NCI-H69 (cell line): ENCODE measurements at places on chromosomes 5 and 9.

DNA sequence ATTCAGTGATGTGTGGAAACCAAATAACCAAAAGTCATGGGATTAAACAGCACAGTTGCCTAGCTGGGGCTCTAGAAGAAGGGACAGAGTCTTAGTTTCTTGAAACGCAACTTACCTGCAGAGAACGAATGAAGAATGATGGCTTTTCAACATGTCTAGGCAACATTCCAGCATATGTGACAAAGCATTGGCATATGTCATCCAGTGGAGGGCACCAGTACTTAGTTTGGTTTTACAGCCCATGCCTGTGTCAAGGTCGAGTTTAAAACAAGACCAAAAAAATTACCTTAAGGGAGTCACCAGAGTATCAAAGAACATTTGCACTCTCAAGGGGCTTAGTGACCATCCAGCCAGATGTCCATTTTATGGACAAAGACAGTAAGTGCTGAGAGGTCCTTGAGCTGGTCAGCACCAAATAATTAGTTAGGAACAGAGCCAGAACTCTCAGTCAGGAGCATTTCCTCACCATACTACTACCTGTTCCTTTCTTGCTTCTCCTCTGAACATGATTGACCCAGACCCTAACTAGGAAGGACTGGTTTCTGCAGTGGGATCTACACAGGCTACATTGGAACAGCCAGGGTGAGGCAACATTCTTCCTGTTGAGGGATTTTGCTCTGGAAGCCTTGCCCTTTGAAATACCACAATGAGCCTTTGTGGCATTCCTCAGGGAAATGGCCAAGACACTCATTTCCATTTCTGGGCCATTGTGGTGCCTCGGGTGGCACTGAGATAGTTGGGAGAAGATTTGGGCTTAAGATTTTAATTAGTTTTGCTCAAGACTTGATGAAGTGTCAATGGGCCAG is 75.4 kb upstream of the ANKH start:
- DNase-seq, result peak; percentile 59

DNA sequence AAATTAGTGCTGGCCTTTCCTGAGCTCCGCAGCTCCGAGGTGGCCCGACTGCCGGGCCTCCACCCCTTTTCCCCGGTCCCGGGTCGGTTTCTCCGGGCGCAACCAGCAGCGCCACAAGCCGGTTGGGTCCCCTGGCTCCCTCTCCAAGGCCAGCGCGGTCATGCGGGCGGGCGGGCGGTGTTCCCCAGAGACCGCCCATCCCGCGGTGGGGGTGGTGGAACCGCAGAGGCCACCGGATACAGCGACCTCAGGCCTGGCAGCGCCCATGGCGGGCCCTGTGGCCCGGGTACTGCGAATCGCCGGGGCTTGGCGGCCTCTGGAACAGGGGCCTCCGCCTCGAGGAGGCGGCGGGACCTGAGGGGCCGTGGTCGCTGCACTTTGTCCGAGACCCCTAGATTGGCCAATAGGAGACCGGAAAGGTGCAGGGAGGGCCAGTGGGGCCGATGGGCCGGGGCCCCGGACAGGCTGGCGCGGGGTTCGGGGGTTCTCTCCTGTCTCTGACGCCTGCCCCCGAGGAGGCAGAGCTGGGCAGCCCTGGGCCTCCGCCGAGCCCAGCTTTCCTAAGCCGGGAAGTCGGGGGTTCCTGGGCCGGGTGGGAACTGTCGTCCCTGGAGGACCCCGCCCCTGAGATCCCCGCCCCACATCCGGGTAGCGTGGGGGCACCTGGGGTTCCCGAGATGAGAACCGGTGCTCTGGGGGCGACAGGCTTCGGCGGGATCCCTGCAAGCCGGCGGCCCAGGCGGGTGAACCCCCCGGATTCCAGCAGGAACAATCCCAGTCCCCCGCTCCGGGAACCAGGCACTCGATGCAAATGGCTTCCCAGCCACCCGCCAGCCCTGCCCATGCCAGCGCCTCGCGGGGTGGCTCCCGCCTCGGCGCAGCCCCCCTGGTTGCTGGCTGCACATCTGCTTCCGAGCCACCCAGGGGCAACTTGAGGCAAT is 293.9 kb downstream of the ZSWIM6 start:
- DNase-seq, result peak; percentile 69

DNA sequence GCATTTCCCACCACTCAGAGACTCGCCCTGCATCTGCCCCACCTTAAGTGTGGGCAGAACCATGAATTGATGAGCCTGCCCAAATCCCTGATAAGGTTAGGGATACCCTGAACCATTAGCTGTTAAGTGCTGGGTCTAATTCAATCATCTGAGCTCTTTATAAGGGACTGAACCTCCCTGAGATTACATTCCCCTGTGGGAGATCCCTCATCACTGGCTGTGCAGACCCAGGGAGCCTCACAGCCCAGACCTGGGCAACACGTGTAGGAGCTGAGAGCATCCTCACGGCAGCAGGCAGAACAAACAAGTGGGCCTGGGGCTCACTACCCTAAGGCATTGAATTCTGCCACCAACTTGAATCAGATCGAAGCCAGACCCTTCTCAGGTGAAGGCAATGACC is 585 bp upstream of the TAF11L2 start:
- no peak for DNase-seq

- DNase-seq, result peak; percentile 73
Observed at GRCh38 chr9:126327006-126327713, 531 bp downstream of the MVB12B start.
